Activated naive CD4-positive, alpha-beta T cell treated with anti-CD3 and anti-CD28 coated beads, Interleukin-2, amount 50 U/mL, for 72 hours (primary cell): ENCODE measurements at places on chromosomes 1 and 21.

DNA sequence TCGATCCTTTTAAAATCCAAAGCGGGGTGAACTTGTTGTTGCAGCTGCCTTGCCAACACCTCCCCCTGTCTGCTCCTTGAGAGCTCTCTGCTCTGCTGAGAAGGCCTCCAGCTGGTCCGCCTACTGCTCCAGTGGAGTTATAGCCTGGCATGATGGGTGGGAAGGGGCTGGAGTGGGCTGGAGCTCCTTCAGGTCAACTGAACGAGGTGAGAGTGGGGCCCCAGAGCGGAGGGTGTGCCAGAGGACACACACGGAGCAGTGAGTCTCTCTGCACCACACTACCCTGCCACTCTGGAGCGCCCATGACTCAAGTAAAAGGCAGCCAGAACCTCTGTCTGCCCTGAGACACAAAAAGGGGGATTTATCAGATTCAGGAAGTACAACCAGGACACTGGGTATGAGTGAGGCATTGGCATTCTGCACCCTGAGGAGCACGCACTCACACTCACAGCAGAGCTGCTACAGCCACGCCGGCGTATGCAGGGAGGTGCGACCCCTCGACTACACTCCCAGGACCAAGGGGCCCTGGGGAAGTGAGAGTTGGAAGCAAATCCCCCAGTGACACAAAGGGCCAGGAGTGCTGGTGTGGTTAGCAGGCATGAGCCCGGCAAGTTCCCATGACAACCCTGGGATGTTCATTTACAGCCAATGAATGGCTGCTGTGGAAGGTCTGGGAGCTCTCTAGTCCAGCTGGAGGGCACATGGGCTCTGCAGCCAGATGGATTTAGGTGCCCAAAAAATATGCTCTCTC is 28.0 kb upstream of the EVA1B start:
- no peak for DNase-seq

DNA sequence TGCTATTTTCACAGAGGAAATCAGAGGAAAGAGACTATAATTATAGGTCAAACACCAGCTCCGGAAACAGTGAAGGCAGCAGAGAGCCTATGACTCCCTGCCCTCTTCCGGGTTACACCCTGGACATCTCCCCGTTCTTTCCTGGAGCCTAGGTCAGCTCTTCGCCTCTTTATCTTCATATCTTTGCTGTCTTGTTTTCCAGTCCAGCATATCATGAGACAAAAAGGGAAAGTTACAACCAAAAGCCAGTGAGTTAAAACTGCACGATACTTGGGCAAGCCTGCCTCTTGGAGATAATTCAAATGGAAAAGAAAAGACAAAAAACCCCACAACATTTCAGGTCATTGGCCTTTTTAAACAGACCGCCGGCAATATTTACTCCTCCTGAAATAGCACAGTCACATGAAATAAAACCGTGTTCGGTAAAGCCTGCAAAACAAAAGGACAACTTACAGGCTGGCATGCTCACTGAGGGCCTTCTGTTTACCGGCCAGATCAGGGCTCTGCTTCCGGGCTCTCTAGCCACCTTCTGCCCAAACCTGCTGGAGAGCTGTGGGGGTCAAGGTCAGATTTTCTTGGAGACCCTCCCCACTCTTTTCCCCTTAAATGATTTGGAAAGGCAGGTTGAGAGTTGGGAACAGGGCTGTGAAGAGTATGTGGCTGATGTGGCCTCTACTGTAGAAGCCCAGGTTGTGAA is 42.8 kb upstream of the PPP2R5A start:
- DNase-seq = no peak

- peak; percentile 57 for DNase-seq
Measured at GRCh38 chr1:93079685-93080141, 630 bp downstream of the MTF2 start.

GRCh38 chr1:6423321-6423999 is 1.1 kb upstream of the ESPN start:
- no peak for DNase-seq

DNA sequence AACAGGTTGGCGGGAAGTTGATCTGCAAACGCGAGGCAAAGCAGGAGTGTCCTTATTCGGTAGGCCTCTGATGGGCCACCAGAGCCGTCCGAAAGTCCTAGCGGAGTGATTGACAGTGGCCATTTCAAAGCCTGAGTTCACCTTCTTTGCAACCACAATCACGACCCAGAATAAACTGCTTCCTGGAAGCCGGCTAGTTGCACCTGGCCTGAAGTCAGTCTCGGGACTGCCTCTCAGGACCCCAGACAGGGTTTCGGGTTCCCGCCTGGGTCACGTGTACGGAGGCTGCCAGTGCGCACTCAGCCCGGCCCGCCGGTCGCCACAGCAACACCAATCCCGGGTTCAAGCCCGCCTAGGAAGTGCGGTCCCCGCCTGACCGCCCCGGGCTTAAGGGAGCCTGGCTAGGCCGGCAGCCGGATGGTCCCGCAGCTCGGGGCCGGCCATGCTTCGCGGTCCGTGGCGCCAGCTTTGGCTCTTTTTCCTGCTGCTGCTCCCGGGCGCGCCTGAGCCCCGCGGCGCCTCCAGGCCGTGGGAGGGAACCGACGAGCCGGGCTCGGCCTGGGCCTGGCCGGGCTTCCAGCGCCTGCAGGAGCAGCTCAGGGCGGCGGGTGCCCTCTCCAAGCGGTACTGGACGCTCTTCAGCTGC is at the start of gene TOR3A:
Gene TOR3A, plus strand, starts transcription at position 384 of the 646 bp plus-strand sequence. Its CDS starts 59 bp downstream, at position 443.
- DNase-seq = peak; percentile 78

DNA sequence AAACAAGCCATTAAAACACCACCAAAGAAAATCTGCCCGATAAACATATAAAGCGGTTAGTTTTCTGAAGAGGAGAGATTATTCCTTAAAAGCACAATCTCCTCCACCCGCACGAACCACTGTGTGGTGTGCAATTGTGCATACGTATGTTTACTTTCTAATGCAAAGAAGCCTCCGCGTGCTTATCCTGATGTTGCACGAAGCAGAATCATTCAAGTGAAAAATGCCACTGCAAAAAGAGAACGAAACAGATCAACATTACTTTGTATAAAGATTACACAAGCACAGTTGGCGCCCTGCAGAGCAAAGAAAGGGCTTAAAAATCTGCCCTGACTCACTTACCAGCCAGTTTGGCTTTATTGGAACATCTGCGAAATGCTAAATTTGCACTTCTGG is 166.8 kb downstream of the ZNF281 start:
- DNase-seq = no peak

- no peak for DNase-seq
Measured at GRCh38 chr1:57483954-57484353, 60.1 kb upstream of the DAB1 start.

GRCh38 chr1:56831871-56832693 is 12.9 kb upstream of the FYB2 start:
- no peak for DNase-seq

DNA sequence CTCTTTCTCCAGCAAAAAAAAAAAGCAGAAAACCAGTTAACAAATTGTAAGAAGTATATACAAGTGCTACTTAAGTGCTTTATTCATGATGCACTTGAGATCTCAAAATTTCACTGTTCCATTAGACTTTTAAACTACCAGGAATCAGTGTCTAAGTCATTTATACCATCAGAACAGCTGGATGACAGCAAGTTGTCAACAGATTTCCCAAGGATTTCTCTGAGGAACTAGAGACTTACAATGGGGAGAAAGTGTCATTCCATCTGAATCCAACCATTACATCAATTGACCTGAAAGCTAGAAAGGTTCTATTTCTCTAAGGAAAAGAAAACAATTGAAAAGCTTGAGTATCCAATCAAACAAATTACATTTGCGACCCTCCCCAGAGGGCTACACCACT is 43.8 kb downstream of the USH2A start:
- no peak for DNase-seq
